ENCODE measurements at places on chromosomes 5 and 9.

GRCh38 chr5:158979749-158980521 lies 119.8 kb downstream of the EBF1 start:
- DNase-seq, result no peak

- DNase-seq, result no peak
Observed at GRCh38 chr5:137400571-137400970, 98.6 kb downstream of the SPOCK1 start.

DNA sequence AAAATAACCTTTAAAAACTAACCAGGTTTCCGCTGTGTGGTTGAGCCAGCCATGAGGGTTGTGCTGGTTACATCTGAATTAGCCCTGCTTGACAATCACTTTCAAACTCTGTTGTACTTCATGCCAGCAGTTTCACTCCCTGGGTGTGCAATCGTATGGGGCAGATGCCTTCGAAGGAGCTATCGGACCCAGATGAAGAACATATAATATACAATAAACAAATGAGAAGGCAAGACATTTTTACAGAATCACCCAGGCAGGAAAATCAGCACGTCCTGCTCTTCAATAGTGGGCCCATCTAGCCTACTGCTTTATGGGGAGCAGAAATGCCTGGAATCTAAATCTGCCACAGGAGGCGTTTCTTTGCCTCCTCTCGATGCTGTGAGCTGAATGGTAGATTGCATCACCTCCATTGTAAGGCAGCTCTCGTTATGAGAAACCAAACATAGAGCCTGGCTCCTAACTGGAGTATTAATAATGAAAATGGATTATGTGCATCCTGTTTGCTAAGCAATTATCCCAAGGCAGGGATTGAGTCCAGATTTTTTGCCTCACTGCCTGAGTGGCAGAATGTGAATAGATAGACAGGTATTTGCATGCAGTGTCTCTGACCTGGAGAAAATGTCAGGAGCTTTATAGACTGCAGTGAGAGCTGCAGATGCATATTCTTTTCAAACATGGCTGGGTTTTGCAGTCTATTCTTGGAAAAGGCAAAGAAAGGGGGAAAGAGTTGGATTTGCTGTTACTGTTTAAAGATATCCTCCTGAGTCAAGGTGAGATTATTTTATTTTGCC lies 143.3 kb upstream of the SMARCA2 start:
- no peak for DNase-seq

DNA sequence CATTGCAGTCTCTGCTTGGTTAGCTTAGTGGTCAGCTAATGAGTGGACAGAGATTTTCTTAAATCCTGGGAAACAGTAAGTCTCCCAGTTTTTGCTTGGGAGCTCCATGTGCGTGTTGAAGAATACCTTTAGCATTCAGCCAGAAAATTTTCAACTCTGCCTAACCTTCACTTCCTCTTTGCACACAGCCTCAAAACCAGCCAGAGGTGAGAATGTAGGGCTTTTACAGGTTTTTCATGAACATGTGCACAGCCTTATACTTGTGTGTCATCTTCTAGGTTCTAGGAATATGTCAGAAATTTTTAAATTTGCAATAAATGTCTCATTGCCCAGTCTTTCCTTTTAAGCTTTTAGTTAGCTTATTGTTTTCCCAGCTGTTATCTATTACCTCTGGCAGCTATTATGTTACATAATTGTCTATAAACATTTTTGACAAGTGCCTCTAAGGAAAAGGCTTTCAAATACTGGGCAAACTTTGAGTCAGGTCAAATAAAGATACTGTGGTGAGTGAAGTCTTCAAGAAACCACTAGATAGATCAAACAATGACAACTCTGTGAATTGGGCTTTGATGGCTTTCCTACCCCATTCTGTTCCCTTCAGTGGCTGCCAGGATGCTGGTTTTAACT lies 12.7 kb downstream of the ADGRV1 start:
- DNase-seq, result no peak

- DNase-seq, result no peak
Observed at GRCh38 chr5:81835814-81836367, 85.0 kb upstream of the SSBP2 start.

- no peak for DNase-seq
Observed at GRCh38 chr5:141040093-141040770, 10.9 kb upstream of the PCDHB1 start.

- DNase-seq, result no peak
Observed at GRCh38 chr5:79827159-79827629, 137.6 kb downstream of the CMYA5 start.

- no peak for DNase-seq
Observed at GRCh38 chr9:126327006-126327713, 531 bp downstream of the MVB12B start.

DNA sequence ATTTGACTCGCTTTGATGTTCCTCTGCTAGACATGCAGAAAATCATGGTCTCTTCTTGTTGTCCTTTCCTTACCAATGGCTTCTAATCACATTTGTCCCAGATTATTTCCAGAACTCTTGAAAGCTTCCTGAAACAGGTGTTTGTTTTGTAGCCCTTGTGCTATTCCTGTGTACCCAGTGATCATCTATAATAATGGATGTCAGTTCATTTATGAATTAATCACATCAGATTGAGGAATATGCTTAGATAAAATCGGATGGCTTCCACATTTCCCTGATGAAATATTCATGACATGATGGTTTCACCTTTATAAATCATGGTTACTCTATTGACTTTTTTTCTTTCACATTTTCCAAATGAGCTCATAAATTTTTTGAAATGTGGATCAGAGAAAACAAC lies 359.0 kb upstream of the DMAC1 start:
- DNase-seq, result no peak

DNA sequence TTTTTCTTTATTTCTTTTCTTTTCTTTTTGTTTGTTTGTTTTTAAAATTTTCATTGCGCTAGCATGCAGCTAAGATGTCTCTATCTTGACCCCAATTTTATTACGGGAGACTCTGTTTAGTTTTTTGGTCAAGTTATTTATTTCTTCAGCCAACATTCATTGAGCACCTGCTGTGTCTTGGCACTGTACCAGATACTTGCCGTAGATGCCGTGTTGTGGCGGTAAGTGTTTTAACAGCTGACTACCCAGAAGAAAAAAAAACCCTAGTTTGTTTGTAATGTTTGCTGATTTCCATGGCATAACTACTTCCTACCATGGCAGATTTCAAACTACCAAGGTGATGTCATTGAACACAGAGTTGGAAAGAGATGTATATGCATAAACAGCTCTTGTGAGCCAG lies 65.0 kb downstream of the UGCG start:
- no peak for DNase-seq

DNA sequence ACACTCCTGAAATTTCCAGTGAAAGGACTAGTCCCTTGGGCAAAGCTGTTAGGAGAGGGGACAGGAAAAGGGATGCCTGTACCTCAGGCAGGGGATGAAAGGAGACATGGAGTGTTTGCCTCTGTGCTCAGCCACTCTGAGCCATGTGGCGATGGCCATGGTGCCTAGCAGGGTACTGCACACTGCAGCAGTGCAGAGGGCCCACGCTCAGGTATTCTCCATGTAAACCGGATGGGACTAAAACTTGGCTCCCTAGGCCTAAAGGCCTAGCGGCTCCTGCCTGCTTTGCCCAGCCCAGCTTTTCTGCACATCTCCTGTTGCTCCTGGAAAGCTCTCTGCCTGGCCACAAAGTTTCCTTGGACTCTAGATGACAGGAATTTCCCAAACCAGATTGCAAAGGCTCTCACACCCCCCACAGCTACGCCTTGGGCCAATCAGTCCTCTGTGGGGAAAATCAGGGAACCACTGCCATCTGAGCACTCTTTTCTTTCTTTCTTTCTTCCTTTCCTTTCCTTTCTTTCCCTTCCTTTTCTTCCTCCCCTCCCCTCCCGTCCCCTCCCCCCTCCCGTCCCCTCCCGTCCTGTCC lies 44.3 kb downstream of the HABP4 start:
- no peak for DNase-seq

DNA sequence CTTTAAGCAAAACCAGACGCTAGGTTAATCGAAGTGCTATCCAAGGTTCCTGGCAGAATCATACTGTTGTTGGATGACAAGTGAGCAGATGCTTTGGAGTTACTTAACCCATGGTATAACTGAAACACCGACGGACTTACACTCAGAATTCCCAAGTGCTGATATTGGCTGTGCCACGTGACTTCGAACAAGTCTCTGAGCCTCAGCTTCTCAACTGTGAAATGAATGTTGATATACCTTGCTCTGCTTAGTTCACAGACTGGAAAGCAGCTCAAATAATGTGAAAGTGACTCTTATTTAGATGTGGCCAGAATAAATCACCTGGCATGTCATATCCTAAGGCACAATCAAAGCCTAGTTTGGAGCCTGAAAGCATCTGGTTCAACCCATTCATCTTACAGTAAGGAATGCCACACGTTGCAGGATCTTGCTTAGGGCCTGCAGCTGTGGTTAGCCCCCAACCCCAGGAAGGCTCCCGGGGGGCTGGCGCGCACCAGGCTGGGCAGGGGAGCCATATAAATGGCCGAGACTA lies 759 bp downstream of the GEMIN5 start:
- DNase-seq, result no peak

DNA sequence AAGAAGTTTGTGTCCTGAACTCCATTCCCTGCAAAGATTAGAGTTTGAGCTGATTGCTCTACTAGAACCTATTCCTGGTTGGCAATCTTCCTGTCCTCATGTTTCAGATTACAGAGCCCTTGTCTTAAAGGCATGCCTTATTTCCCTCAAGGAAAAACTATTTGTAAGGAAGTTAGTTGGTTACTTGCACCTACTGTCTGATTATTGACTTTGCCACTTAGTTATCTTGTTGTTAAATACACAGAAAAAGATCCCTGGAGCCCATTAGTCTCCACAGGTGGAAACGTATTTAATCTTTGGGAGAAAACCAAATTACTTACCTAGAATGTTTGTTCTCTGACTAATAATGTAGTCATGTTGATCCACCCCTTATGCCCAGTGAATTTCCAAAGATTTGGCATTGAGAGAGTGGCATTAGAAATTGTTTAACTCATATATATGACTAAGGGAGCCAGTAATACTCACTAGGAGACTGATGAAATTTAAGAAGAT lies 132.3 kb upstream of the ELL2 start:
- no peak for DNase-seq

DNA sequence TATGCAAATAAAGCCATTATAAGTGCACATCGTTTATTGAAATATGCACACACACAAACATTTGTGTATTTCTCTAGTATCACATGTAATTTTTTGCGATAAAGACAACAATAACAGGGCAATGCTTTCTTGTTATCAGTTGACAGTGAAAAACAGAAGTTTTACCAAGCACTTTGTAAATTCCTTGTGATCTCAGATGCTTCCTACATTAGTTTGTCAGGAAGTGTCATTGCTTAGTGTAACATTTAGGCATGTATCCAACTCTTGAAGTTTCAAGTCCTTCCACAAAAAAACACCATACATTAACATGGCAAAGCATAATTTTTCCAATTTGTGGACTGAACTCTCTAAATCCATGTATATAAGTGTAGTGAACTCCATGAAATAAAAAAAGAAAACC lies 46.4 kb downstream of the MOCS2 start:
- no peak for DNase-seq

- no peak for DNase-seq
Observed at GRCh38 chr9:22056402-22056801, 47.3 kb upstream of the CDKN2B start.

DNA sequence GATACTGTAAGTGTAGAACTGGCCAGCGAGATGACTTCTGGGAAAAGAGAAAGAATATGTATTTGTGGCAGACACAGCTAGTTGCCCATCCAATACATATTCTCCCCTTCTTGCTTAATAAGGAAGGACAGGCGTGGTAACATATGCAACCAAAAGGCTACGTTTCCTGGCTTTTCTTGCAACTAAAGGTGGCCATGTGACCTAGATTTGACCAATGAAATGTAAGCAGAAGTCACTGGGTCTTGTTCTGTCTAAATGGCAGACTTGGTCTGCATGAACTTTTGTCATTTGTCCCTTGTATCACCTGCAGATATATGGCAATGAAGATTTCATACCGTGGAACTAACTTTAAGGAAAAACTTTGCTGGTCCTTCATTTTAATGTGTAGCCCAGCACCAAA lies 183.8 kb downstream of the CDH12 start:
- DNase-seq, result no peak

- no peak for DNase-seq
Observed at GRCh38 chr5:1732238-1732941, 67.2 kb downstream of the MRPL36 start.

- no peak for DNase-seq
Observed at GRCh38 chr9:99663856-99664255, 157.8 kb upstream of the NR4A3 start.

DNA sequence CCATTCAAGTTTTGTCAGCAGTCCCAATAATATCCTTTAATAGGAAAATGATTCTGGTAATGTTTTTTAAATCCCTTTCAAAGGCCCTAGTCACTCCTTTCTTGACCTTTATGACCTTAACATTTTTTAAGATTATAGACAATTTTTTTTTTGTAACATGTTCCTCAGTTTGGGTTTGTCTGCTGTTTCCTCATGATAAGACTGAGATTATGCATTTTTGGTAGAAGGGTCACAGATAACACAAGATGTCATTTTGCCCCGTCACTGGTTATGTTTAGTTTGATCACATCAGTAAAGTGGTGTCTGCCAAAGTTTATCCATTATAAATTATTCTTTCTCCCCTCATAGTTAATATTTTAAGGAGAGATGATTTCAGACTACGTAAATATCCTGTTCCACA lies 16.0 kb upstream of the PTPDC1 start:
- DNase-seq, result no peak

DNA sequence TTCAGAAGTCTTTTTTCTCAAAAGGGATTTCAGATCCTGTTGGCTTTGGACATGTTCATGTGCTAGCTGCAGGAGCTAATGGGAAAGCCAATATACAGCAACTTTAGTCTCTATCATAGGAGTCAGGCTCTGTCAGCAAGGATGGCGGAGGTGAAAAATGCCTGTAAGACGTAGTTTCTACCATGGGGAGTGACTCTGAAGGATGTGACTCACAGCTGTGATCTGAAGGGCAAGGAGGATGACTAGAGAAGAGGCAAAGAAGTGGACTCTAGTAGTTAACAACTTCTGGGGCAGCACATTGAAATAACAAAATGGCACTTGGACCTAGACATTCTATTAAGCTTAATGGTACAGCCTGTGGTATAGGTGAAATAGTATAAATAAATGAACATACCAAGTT lies 3.1 kb upstream of the NDUFS4 start:
- no peak for DNase-seq

- no peak for DNase-seq
Observed at GRCh38 chr5:102932781-102933180, 177.7 kb downstream of the PAM start.

DNA sequence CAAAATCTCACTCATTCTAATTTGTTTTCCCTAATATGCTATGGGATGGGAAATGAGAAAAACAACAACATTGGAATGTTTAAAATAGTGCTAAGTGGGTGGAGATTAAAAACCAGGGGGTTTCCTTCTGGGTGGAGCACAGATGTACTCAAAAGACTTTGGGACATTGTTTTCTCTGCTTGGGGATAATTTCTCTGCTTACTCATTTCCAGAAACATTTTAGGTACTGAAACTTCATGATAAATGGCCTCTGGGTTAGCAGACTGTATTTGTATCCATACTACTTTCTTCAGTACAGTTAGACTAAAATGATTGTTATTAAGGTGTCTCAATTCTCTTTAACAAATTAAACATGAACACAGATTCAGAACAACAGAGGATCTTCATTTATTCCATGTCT lies 17.4 kb downstream of the ELOVL7 start:
- DNase-seq, result no peak
